ENCODE measurements at places on chromosomes 1 and 21. TPM values are rescaled to one million over a fixed set of nuclear protein-coding genes. Genes with fewer than 3 reads are reported as not detected.

- DNase-seq = no peak
Observed at GRCh38 chr1:55584526-55585401, 369.6 kb upstream of the USP24 start.

The ZSWIM5 gene
- 0.43 TPM for polyA plus RNA-seq

- DNase-seq = no peak
Observed at GRCh38 chr1:226481133-226481532, 67.4 kb upstream of the STUM start.

GRCh38 chr1:116832932-116833578 lies 76.7 kb upstream of the PTGFRN start:
- no peak for DNase-seq

GRCh38 chr1:6308449-6308848 lies 47.6 kb upstream of the GPR153 start:
- DNase-seq = no peak

- DNase-seq = no peak
Observed at GRCh38 chr1:18217398-18218043, 109.9 kb downstream of the IGSF21 start.

- DNase-seq = peak; percentile 81
Observed at GRCh38 chr1:59976194-59977074, 49.9 kb upstream of the CYP2J2 start.

GRCh38 chr1:154870734-154871133 lies 653 bp upstream of the KCNN3 start:
- no peak for DNase-seq

The ADGRL4 gene
- polyA plus RNA-seq = 16.8 TPM

Data from spleen (tissue), 13 donors.